PC-9 (cell line): ENCODE measurements at places on chromosomes 16 and 17.

DNA sequence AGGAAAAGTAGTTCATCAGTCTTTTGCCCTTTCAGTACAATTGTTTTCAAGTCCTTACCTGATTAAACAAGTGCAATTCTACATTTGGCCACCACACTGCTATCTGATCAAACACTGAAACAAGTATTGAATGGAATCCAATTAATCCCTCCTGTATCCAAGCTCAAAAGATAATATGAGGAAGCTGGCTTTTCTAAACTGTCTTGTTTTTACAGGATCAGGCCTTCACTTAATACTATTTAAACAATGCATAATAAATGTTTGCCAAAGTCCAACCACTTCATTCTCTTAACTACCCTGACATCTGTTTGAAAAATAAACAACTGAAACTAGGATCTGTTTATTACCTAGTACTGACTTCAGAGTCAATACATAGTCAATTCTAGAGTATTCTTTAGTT, 131.6 kb downstream of the MRTFB start:
- no peak for DNase-seq

DNA sequence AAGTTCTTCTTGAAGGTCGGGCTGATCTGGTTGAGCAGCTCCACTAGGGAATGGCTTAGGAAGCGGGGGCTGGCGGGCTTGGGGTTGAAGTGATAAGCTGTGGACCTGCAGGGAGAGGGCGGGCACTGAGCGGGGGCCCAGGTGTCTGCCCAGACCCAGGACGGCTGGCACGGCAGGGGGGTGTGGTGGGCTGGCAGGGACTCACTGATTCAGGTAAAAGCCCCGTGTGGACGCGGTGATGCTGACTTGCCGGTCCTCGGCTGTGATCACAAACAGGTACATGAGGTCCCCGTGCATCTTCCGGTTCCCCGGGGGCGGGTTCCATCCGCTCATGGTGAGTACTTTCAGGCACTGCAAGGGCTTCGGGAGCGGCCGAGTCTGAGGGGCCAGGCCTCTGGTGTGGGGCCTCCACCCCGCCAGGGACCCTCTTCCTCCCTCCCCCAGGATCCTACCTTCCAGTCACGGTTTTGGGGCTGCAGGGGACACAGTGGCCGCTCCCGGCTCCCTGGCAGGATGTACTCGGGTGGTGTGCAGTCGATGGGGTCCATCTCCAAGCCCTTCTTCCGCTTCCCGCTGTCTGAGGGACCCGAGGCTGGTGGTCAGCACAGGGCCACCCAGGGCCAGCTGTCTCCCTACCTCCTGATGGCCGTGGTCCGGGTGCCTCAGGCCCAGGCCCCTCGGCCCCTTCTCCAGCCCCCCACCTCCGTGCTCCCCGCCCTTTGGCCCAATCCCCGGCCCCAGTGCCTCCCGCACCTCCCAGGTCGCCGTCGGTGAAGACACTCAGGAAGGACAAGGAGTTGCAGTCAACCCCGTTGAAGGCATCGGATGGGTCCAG, 10.2 kb downstream of the CLUH start:
- no peak for DNase-seq

DNA sequence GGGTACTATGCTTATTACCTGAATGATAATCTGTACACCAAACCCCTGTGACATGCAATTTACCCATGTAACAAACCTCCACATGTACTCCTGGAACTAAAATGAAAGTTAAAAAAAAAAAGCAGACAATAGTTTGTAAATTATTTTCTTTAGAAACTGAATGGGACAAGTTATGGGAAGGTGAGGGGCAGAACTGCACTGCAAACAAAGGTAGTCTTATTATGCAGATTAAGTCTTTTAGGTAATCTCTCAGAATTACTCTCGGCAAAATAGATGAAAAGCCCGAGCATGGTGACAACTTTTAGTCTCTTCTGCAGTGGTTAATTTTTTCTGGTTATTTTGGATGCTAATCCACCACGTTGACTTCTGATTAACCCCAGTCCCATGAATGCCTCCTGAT, 25.5 kb downstream of the LDAF1 start:
- no peak for DNase-seq

GRCh38 chr17:45409659-45410076, 23.0 kb downstream of the ARHGAP27 start:
- DNase-seq = no peak

DNA sequence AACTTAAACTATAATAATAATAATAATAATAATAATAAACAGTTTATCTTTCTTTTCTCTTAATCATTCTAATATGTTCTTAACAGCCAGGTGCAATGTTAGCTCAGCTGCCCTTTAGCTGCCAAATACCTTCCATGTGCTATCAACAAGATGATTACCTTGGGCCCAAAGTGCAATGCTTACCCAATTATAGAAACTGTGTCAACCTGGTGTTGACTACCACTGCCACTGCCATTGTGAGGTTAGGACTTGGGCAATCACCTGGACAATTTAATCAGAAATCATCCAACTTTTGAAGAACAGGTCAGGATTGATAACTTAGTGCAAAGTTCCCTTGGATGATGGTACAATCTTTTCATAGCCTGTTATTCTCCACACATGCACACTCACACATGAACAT, 371.8 kb upstream of the SALL1 start:
- no peak for DNase-seq

DNA sequence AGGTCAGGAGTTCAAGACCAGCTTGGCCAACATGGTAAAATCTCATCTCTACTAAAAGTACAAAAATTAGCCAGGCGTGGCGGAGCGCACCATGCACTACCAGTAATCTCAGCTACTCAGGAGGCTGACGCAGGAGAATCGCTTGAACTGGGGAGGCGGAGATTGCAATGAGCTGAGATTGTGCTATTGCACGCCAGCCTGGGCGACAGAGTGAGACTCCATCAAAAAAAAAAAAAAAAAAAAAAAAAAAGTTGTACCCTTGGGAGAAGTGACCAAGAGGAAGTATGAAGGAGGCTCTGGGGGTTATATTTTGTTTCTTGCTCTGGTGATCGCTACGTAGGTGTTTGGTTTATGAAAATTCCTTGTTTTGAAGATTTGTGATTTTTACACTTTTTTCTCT, 66.3 kb downstream of the LITAF start:
- no peak for DNase-seq

DNA sequence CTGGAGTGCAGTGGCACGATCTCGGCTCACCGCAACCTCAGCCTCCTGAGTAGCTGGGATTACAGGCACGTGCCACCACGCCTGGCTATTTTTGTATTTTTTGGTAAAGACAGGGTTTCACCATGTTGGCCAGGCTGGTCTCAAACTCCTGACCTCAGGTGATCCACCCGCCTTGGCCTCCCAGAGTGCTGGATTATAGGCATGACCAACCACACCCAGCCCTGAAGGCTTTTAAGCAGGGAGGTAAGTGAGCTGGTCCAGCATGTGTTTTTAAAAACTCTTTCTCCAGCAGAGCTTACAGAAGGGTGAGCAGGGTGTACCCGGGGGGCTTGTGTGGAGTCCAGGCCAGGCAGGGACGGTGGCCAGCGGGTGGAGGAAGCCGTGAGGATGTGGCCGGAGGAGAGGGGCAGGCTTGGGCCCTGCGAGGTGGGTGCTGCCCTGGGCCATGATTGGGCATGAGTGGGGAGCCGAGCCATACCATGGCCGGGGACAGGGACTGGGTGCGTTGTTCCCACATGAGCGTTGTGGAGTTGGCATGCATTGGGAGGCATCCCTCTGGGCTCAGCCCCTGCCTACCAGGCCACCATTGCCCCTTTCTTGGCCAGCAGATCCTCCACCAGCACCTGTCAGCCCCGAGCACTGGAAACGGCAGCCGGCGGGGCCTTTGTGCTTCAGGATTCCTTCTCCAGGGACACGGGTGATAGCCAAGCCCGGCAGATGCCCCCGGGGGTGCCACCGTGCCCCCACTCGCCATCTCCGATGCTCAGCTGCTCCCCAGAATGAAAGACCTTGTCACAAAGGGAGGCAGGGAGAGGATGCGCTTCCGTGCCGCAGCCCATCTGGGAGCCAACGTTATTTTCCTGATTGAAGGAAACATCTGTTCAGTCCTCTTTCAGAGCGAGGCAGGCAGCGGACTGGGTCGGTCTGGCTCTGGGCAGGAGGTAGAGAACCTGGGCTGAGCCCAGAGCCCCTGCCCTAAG, 64.5 kb downstream of the RAI1 start:
- no peak for DNase-seq

- no peak for DNase-seq
Observed at GRCh38 chr17:2071455-2072281, 16.8 kb downstream of the HIC1 start.

- no peak for DNase-seq
Observed at GRCh38 chr17:56982312-56982711, 4.4 kb downstream of the SCPEP1 start.

DNA sequence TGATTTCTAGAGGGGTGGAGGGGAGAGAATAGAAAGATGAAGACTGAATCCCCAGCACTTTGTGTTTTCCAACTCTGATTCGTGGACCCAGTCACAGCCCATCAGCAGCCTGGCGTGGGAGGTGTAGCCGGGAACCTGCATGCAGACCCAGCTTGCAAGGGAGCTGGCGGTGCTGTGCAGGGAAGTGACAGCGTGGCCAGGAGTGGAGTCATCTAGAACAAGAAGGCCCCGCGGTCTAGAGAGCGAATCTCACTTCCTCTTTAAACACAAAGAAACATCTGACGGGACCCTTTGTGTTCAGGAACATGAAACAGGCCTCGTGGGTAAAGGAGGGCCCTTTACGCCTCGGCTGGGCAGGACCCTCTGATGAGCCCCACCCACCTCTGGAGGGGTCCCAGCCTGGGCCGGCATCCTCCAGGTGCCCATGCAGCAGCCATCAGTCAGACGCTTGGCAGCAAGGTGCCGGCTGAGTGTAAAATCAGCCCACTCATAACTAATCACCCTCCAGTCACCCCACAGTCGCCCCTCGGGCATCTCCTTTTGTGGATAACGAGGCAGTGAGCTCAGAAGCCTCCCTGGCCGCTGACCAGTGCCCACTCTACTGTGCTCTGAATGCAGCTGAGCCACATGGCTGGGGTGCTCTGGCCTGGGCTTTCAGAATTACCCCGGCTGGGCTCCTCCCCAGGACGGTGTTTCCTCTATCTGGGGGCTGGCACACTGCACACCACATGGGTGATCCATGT, 4.4 kb downstream of the SNAI3 start:
- DNase-seq = no peak

- no peak for DNase-seq
Observed at GRCh38 chr17:3896968-3897235, 4.0 kb upstream of the CAMKK1 start.

GRCh38 chr16:5841974-5842373, 744.4 kb upstream of the EEF2KMT start:
- no peak for DNase-seq

DNA sequence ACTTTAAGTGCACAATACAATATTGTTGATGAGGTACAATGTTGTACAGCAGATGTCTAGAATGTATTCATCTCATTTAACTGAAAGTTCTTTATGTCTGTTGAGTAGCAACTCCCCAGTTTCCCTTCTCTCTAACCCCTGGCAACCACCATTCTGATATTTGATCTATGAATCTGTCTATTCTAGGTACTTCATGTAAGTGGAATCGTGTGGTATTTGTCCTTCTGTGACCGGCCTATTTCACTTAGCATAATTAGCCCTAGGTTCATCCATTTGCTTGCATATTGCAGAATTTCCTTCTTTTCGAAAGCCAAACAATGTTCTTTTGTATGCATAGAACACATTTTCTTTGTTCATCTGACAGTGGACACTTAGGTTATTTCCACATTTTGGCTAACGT, 10.8 kb downstream of the RGS9 start:
- DNase-seq = no peak

- DNase-seq = peak; percentile 83
Observed at GRCh38 chr16:19804538-19805323, 79.9 kb downstream of the GPRC5B start.

- no peak for DNase-seq
Observed at GRCh38 chr16:86497551-86498021, 12.7 kb upstream of the FOXF1 start.

DNA sequence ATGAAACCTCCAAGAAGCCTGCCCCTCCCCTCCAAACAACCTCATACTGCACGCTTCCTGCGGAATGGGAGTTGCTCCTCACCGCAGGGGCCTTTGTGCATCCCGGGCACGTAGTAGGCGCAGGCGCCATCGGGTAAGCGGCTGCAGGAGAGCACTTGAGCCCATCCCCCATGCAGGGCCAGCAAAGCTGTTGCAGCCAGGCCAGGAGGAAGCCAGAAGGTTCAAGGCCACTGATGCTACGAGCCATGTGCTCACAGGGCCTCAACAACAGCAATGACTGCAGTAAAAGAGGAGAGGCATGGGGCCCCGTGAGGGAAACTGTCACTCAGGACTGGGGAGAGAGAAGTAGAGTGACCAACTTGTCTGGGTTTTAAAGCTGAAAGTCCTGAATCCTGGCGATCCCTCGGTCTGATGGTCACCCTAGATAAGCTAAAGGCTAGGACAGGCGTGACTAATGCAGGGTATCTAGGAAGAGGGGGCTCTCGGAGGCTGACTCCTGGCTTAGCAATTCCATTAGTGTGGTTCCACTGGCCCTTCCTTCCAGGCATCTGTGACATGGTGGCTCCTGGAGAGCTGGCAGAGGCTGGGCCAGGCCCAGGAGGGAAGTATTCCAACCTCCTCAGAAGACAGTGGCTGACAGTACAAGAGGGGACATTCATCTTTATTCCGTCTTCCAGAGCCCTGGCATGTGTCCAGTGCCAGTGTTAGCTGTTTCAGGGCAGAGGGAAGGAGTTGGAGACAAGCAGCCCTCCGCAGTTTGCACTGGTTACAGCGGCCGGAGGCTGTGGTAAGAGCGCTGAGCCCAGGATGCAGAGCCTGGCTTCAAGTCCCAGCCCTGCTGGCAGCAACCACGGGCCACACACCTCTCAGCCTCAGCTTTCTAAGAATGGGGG, 20.8 kb downstream of the GOSR2 start:
- peak; percentile 69 for DNase-seq

GRCh38 chr16:50025537-50025931, 509 bp downstream of the CNEP1R1 start:
- DNase-seq = no peak

DNA sequence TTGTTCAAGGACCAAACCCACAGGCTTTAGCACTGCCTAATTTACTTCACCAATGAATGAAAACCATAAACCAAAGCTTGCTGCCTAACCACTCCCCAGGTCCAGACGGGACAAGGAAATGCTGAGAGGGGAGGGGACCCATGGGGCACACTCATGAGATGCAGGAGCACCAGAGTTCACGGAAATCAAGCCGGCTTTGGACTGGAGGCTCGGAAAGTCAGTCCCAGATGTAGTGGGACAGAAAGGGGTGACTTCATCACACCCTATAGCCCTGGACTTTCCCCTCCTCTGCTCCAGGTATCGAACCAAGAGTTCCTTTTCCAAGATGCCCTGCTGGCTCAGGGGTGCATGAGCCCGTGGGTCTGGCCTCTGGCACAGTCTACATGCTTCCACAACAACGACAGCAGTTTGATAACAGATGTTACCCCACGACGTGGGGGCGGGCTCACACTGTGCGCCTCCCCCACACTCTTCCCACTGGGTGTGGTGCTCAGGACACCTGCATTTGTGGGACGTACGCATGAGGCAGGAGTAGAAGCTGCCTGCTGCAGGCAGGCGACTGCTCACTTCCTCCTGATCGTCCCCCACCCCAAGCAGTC, 63.2 kb downstream of the AMFR start:
- no peak for DNase-seq
